ENCODE measurements at places on chromosomes 7 and 10.

- DNase-seq = no peak
Measured at GRCh38 chr10:87659571-87660483, at the start of gene PAPSS2. TSS of gene PAPSS2 (plus strand) at chr10:87659878. CDS start at chr10:87659982, 104 bp downstream.

GRCh38 chr10:44203535-44203934, 181.4 kb downstream of the CXCL12 start:
- DNase-seq = no peak

- DNase-seq = peak; percentile 65
Measured at GRCh38 chr7:16421333-16422102, at the start of gene CRPPA. TSS of gene CRPPA (minus strand) at chr7:16421538. CDS start at chr7:16421322, 216 bp downstream.

DNA sequence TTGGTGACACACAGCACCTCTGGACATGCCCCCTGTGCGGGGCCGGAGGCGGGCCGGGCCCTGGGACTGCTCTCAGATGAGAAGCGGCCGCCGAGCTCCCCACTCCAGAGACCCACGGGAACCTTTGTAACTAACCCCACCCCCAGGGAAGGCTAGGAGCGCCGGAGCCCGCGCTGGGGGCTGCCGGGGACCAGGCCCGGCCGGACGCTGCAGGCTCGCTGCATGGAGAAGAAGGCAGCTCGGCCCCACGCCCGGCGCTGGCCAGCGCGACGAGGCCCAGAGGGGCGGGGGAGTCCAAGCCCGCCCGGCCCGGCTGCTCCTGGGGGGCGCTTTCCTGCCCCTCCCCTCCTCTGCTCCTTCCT, 36.5 kb downstream of the AGAP3 start:
- no peak for DNase-seq

- DNase-seq = no peak
Measured at GRCh38 chr10:63294781-63295180, 161.7 kb downstream of the NRBF2 start.

GRCh38 chr7:154503962-154504550, 451.9 kb downstream of the DPP6 start:
- no peak for DNase-seq

GRCh38 chr7:80631421-80631820, 7.0 kb upstream of the CD36 start:
- no peak for DNase-seq

- DNase-seq = peak; percentile 59
Measured at GRCh38 chr10:31319602-31320549, 860 bp downstream of the ZEB1 start.

DNA sequence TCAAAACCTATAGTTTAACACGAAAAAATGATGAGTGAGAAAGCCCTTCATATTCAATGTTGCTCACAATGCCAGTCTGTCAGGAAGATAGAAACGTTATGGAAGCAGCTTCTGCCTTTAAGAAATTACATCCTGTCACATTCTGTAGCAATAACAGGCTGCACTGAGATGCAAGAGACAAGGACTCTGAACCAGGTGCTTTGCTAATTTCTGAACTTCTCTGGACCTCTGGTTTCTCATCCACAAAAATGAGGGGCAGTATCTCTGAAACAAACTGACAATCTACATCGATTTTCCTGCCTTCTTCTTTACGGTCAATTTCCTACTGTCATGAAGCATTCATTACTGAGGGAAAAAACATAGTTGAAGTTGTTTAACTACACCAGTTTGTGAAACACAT, 234.0 kb downstream of the SNX13 start:
- DNase-seq = no peak

DNA sequence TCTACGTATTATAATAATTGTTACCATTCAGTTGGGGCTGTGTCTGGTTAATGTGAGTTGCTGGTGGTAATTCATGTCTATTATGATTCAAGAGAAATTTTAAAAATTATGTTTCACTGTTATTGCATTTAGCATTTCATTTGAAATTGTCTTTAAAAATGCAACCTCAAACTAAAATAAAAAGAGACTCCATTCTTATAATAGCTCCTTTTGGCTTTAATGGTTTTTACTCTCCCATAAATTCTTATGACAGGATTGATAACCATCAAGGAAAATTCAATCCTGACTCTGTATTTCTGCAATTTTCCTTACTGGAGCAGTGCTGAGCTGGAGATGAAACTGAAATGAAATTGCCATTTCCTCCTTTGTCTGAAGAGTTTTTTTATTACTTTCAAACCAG, 262.7 kb downstream of the REEP3 start:
- no peak for DNase-seq

DNA sequence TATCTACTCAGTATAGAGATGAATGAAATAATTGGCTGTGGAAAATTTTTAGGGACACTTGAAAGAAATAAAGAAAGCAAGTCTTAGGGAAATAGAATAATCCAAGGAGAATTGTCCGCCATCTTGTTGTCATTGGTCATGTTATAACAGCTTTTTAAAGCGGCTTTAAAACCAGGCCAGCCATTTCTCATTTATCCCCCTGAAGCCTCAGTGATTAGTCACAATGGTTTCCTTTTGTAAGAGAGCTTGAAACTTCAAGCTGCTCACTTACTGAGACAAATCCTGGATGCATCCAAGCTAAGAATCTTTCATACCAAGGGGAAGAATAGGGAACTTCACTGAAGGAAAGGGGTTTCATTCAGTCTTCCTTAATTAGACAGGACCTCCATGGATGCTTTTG, 67.9 kb downstream of the SGCE start:
- no peak for DNase-seq

- no peak for DNase-seq
Measured at GRCh38 chr7:94170836-94171235, 166.7 kb upstream of the BET1 start.

GRCh38 chr10:103186128-103186527, 6.9 kb downstream of the NT5C2 start:
- DNase-seq = no peak

GRCh38 chr10:26516540-26517101, 78.5 kb downstream of the APBB1IP start:
- DNase-seq = no peak

- DNase-seq = no peak
Measured at GRCh38 chr7:29142021-29142727, 4.2 kb downstream of the CPVL start.

- DNase-seq = no peak
Measured at GRCh38 chr10:58384544-58384998, 639 bp upstream of the TFAM start.

GRCh38 chr10:132957981-132958882, 15.9 kb upstream of the CFAP46 start:
- no peak for DNase-seq

Measured in C1 segment of cervical spinal cord (tissue), 14 donors.